ENCODE measurements at places on chromosomes 13 and 19.

DNA sequence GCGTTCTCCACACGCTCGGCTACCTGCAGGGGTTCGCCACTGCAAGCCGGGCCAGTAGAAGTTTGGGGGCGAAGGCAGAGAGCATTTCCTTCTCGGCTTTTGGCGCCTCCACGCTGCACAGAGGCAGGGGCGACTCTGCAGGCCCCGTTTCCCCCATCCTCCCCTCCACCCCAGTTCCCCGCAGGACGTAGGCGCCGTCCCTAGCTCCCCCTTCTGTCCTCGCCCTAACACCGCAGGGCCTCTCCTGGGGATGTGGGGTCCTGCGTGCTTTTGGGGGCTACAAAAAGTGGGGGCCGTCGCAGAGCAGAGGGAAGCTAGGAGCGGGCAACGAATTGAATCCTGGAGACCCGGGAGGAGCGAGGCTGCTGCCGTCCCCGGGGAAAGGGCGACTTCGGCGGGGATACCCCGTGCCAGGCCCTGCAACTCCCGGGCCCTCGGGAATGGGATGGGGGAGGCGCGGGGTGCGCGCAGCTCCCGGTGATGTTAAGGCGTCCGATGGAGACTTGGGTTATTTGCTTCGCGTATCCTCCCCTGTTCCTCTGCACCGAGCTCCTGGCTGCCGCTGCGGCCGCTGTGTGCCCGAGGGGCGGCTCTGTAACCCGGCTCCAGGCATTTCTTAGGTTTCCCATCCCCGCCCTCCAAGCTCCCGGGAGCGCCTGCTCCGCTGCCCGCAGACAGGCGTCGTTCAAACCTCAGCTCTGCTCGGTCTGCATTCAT lies 255.9 kb upstream of the SOX21 start:
- DNase-seq, result no peak

DNA sequence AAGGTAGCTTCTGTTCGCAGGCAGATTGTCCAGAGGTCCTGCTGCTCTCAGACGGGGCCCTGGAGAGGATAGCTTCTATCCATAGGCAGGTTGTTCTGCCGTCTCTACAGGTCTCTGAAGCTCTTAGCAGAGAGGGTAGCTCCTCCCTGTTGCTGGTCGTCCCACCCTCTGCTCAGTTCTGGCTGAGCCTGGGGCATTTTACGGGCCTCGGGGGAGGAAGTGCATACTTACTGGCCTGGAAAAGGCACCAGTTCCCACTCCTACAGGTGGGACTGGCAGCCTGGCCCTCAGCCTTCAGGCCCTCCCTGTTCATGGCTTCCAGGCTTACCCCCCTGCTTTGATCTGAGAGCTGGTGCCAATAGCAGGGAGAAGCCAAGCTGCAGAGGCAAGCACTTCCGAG lies 42.3 kb downstream of the USPL1 start:
- no peak for DNase-seq

DNA sequence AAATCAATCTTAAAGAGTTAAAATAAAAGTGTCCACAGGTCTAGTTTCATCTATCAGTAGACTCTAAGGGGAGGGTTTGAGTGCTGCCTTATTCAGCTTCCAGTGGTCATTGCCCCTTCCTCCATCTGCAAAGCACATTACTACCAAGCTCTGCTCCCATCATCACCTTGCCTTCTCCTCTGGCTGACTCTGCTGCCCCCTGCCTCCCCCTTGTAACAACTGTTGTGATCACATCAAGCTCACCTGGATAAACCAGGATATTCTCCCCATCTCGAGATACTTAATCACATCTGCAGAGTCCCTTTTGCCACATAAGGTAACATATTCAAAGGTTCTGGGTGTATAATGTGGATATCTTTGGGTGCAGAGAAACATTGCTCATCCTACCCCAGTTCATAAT lies 43.3 kb upstream of the GPC6 start:
- no peak for DNase-seq

GRCh38 chr13:59906413-59907049 lies 257.2 kb downstream of the DIAPH3 start:
- DNase-seq, result no peak

GRCh38 chr19:991174-991931 lies 7.2 kb downstream of the WDR18 start:
- DNase-seq, result peak; percentile 40

Data from germinal center (tissue), 1 donor.